Liver (tissue), 10 donors: ENCODE measurements at places on chromosomes 2 and 18. TPM values are rescaled to one million over a fixed set of nuclear protein-coding genes. Genes with fewer than 3 reads are reported as not detected.

GRCh38 chr18:70423120-70423519, 134.3 kb downstream of the SOCS6 start:
- peaks cover 24% of the 10 kb centered on the region for H3K4me1 ChIP-seq
- no peaks in the 10 kb centered on the region for H3K27me3 ChIP-seq
- H3K36me3 ChIP-seq, result no peaks in the 10 kb centered on the region
- H3K4me3 ChIP-seq, result no peak overlapping the region

DNA sequence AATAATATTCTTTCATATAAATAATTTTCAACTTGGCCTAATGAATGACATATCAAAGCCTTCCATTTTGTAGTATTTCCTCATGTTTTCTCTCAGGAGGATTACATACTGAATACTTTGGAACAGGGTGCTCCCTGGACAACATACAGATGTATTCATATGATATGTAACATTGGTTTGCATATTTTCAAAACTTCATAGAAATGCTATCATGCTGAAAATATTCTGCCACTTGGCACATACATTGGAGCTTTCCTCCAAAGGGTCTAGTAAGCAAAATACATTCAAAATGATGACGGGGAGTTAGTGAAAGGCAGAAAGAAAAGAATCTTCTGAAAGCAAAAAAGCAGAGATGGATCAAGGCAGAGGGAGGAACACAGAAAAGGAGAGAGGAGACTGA, 38.1 kb upstream of the RTN4 start:
- no peak overlapping the region for H3K27ac ChIP-seq
- no peak for DNase-seq
- no peaks in the 10 kb centered on the region for H3K4me1 ChIP-seq
- no peak overlapping the region for H3K4me3 ChIP-seq
- H3K27me3 ChIP-seq, result no peaks in the 10 kb centered on the region

- DNase-seq, result no peak
- H3K4me1 ChIP-seq, result peaks cover 8% of the 10 kb centered on the region
- peak overlapping the region; percentile 85 for H3K4me3 ChIP-seq
- H3K27me3 ChIP-seq, result no peaks in the 10 kb centered on the region
- peaks cover 37% of the 10 kb centered on the region for H3K36me3 ChIP-seq
- peak overlapping the region; percentile 69 for H3K27ac ChIP-seq
Observed at GRCh38 chr2:3575534-3576262, 638 bp downstream of the RPS7 start.

DNA sequence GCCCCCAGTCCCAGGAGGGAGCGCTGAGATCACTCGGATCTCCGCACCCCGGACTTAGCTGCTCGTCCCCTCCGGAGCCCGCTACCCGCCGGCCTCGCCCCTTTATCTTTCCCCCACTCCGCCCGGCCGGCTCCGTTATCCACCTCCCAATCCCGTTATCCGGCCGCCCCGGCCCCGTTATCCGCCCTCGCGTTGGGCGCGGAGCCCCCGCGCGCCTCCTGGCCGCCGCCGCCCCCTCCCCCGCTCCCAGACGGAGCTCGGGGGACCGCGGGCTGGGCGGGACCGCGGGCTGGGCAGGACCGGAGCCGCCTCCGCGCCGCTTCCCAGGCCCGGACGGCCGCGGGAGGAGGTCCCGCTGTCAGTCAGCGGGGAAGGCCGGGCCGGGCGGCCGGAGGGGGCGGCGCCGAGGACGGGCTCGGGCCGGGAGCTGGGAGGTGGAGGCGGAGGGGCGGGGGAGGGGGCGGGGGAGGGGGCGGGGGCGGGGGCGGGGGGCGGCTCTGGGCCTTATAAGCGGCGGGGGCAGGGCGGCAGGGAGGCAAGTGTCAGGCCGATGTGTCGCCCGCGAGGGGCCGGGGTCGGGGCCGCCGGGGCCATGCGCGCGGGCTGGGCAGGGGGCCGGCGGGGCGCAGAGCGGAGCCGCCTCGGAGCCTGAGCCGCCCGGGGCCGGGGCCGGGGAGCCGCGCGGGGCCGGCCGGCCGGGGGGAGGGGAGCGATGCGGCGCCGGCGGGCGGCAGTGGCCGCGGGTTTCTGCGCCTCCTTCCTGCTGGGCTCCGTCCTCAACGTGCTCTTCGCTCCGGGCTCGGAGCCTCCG, at the start of gene PKDCC:
TSS of gene PKDCC (plus strand) at position 534 of the 811 bp plus-strand sequence. CDS start at position 713, 179 bp downstream.
- peak within 1 kb of the TSS; percentile 49 for H3K4me3 ChIP-seq
- H3K27me3 ChIP-seq, result no peaks in the 10 kb centered on the region
- peak; percentile 80 for DNase-seq
- peak within 1 kb of the TSS; percentile 71 for H3K27ac ChIP-seq
- no peaks in the 10 kb centered on the region for H3K36me3 ChIP-seq

DNA sequence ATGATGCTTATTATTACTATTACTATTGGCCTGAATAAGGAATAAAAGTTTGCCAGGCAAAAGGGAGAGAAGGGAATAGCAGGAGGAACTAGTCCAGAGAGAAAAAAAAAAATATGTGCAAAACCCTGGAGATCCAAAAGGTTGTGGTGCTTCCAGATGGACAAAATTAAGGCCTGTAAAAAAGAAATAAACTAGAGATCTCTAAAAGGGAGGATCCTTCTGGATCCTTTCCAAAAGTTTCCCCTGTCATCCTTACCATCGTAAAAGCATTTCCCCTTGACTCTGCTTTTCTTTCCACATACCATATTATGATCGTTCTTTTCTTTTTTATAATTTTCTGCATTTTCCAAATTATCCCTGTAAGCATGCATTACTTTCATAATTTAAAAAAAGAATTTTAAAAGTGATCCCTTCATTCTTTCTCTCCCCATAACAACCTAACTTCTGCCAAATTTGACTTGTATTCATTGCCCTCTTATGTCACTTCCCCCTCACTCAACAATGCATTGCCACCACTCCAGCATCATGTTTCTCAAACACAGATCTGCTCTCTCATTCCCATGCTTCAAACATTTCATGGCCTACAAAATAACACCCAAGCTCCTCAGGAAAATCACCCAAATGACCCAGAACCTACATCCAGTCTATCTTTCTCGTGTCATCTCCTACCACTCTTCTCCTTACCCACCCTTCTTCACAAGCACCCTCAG, 40.3 kb downstream of the RBMS1 start:
- no peaks in the 10 kb centered on the region for H3K27me3 ChIP-seq
- no peak overlapping the region for H3K4me3 ChIP-seq
- no peaks in the 10 kb centered on the region for H3K36me3 ChIP-seq

DNA sequence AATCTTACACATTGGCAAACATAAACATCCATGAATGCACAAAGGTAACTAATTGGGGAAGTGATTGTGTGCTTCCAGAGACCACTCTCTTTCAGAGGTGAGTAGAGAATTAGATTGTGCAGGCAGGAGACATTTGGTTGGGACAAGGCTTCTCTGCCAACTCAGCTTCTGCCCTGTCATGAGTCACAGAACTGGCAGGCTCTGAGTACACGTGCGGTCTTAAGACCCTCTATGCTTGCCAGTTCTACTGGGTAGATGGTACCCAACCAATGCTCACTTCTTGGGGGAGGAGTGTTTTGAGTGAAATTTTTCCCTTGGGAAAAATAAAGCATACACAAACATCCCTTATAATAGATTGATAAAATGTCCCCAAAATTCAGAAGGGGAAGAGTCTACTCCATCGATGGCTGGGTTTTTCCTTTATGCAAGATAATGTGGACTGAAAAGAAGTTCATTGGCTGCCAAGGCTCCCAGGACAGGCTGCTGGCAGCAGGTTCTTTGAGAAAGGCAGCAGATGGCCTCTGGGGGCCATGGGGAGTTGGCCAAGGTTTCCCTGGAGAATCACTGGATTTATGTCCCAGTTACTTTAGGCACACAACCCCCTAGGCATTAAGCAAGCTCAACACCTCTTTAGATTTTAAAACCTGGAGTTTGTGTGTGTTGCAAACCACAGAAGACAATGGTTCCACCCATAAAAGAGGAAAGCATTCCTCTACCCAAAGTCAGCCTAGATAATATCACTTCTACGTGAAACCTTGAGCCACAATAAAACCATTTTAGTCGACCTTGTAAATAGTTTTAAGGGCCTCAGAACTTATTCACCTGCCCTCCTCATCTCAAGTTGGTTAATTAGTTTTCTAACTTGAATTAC, 417.0 kb downstream of the TXNL1 start:
- DNase-seq, result no peak
- H3K4me1 ChIP-seq, result no peaks in the 10 kb centered on the region
- no peak overlapping the region for H3K27ac ChIP-seq
- no peaks in the 10 kb centered on the region for H3K36me3 ChIP-seq
- H3K4me3 ChIP-seq, result no peak overlapping the region
- H3K27me3 ChIP-seq, result no peaks in the 10 kb centered on the region

- H3K27me3 ChIP-seq, result no peaks in the 10 kb centered on the region
- no peak for DNase-seq
- peaks cover 14% of the 10 kb centered on the region for H3K4me1 ChIP-seq
- H3K4me3 ChIP-seq, result peak overlapping the region; percentile 84
Observed at GRCh38 chr2:152335726-152336118, 748 bp downstream of the FMNL2 start.

DNA sequence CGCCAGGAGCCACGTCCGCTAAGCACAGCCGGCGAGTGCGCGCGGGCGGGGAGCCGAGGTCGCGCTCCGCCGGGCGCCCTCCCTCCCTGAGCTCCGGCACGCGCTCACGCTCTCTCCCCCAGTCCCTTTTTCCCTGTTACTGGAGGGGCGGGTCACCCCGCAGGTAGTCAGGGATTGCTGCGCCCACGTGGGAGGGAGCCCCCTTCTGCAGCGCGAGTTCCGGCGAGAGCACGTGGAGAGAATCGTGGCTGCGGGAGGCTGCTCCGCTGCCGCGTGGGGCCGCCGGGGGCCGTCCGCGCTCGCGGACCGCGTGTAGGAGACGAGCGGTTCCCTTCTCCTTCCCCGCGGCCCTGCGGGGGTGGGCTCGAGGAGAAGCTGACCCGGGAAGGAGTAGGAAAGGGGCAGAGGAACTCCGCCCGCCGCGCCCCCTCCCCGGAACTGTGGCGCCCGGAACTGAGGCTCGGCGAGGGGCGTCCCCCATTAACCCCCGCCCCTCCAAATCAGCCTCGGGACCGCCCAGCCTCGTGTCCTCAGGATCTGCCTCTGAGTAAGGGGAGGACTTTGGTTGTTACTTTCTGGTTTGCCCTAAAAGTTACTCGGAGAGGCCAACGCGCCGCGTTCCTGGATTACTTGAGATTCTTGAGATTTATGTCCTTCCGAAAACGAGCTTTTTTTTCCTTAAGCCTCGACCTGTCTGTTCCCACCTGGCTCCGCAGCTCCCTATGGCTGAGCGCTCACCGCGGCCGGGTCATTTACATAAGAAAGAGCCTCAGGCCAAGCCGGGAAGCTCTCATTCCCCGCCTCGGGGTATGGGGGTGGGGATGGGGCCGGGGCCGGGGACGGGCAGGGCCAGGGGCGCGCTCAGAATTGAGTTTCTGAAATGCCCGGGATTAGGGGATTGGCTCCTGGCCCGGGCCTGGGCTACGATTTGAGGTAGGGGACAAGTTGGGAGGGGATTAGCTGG, 1.1 kb downstream of the HK2 start:
- H3K36me3 ChIP-seq, result no peaks in the 10 kb centered on the region
- H3K4me1 ChIP-seq, result peaks cover 20% of the 10 kb centered on the region
- no peaks in the 10 kb centered on the region for H3K27me3 ChIP-seq
- H3K4me3 ChIP-seq, result peak overlapping the region; percentile 54

GRCh38 chr2:52311862-52312261, 1279.9 kb upstream of the NRXN1 start:
- DNase-seq, result no peak
- no peak overlapping the region for H3K4me3 ChIP-seq
- no peaks in the 10 kb centered on the region for H3K27me3 ChIP-seq
- H3K27ac ChIP-seq, result no peak overlapping the region
- H3K36me3 ChIP-seq, result no peaks in the 10 kb centered on the region
- H3K4me1 ChIP-seq, result no peaks in the 10 kb centered on the region

GRCh38 chr2:216083464-216084281, 2.0 kb downstream of the TMEM169 start:
- DNase-seq, result no peak
- H3K4me3 ChIP-seq, result no peak overlapping the region
- H3K27me3 ChIP-seq, result no peaks in the 10 kb centered on the region
- H3K27ac ChIP-seq, result no peak overlapping the region
- peaks cover 10% of the 10 kb centered on the region for H3K4me1 ChIP-seq
- no peaks in the 10 kb centered on the region for H3K36me3 ChIP-seq

- no peaks in the 10 kb centered on the region for H3K27me3 ChIP-seq
- peaks cover 5% of the 10 kb centered on the region for H3K36me3 ChIP-seq
- no peak for DNase-seq
- H3K4me1 ChIP-seq, result no peaks in the 10 kb centered on the region
Observed at GRCh38 chr2:3202926-3203325, 174.7 kb downstream of the EIPR1 start.

- H3K27ac ChIP-seq, result no peak overlapping the region
- H3K36me3 ChIP-seq, result no peaks in the 10 kb centered on the region
- no peaks in the 10 kb centered on the region for H3K4me1 ChIP-seq
- H3K27me3 ChIP-seq, result no peaks in the 10 kb centered on the region
Observed at GRCh38 chr2:240640939-240641338, 15.7 kb downstream of the GPR35 start.

DNA sequence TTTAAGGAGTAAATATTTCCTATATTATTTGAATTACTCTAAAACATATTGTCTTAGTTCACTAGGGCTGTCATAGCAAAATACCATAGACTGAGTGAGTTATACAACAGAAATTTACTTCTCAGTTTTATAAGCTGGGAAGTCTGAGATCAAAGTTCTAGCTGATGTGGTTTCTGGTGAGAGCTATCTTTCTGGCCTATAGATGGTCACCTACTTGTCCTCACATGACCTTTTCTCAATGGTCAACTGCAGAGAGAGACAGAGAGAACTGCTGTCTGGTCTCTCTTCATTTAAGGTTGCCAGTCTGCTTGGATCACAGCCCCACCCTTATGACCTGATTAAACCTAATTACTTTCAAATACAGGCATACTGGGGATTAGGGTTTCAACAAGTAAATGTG, 490.9 kb downstream of the FBXO15 start:
- H3K4me1 ChIP-seq, result no peaks in the 10 kb centered on the region
- no peak for DNase-seq
- no peaks in the 10 kb centered on the region for H3K27me3 ChIP-seq
- H3K36me3 ChIP-seq, result no peaks in the 10 kb centered on the region

The TET3 gene
- polyA plus RNA-seq, result 0.89 TPM

The MAP4K3 gene
- 7.3 TPM for polyA plus RNA-seq

The PROM2 gene
- 0.30 TPM for polyA plus RNA-seq

The CROCC2 gene
- polyA plus RNA-seq, result 0.01 TPM

The ANKRD30BL gene
- not detected for polyA plus RNA-seq

The CXCR1 gene
- polyA plus RNA-seq, result 1.1 TPM

The SNTG2 gene
- not detected for polyA plus RNA-seq

The PCARE gene
- polyA plus RNA-seq, result not detected

The LIMS2 gene
- polyA plus RNA-seq, result 16.5 TPM

The CNGA3 gene
- not detected for polyA plus RNA-seq

The CXCR4 gene
- polyA plus RNA-seq, result 5.8 TPM
